ENCODE measurements at places on chromosomes 13 and 19. TPM values are rescaled to one million over a fixed set of nuclear protein-coding genes. Genes with fewer than 3 reads are reported as not detected.

- no peak overlapping the region for H3K27ac ChIP-seq
- no peak for DNase-seq
- peaks cover 46% of the 10 kb centered on the region for H3K4me1 ChIP-seq
- H3K27me3 ChIP-seq, result no peaks in the 10 kb centered on the region
Measured at GRCh38 chr19:44725251-44725650, 23.3 kb upstream of the BCL3 start.

FAM187B gene
- polyA plus RNA-seq, result not detected

- H3K36me3 ChIP-seq, result no peaks in the 10 kb centered on the region
- no peak overlapping the region for H3K4me3 ChIP-seq
- DNase-seq, result no peak
- H3K27me3 ChIP-seq, result no peaks in the 10 kb centered on the region
Measured at GRCh38 chr13:99392470-99393135, 85.4 kb upstream of the GPR183 start.

GRCh38 chr13:34634448-34634847, 307.6 kb upstream of the NBEA start:
- no peaks in the 10 kb centered on the region for H3K4me1 ChIP-seq
- no peak overlapping the region for H3K4me3 ChIP-seq
- no peaks in the 10 kb centered on the region for H3K36me3 ChIP-seq
- no peak overlapping the region for H3K27ac ChIP-seq
- no peak for DNase-seq

- no peak for DNase-seq
- no peak overlapping the region for H3K27ac ChIP-seq
- no peaks in the 10 kb centered on the region for H3K4me1 ChIP-seq
- H3K4me3 ChIP-seq, result no peak overlapping the region
Measured at GRCh38 chr19:32415246-32415645, 9.7 kb downstream of the DPY19L3 start.

- H3K4me1 ChIP-seq, result peaks cover 23% of the 10 kb centered on the region
- peak within 1 kb of the TSS; percentile 46 for H3K4me3 ChIP-seq
- DNase-seq, result peak; percentile 23
- H3K36me3 ChIP-seq, result no peaks in the 10 kb centered on the region
- H3K27me3 ChIP-seq, result peaks cover 73% of the 10 kb centered on the region
- no peak within 1 kb of the TSS for H3K27ac ChIP-seq
Measured at GRCh38 chr13:33016414-33017322, at the start of gene KL. TSS of gene KL (plus strand) at chr13:33016423. CDS start at chr13:33016441, 18 bp downstream.

- H3K4me1 ChIP-seq, result peaks cover 10% of the 10 kb centered on the region
- no peaks in the 10 kb centered on the region for H3K36me3 ChIP-seq
- no peak overlapping the region for H3K4me3 ChIP-seq
- DNase-seq, result no peak
- peaks cover 11% of the 10 kb centered on the region for H3K27me3 ChIP-seq
- H3K27ac ChIP-seq, result no peak overlapping the region
Measured at GRCh38 chr19:29662604-29663404, 2.5 kb upstream of the PLEKHF1 start.

SMIM44 gene
- polyA plus RNA-seq, result not detected

DNA sequence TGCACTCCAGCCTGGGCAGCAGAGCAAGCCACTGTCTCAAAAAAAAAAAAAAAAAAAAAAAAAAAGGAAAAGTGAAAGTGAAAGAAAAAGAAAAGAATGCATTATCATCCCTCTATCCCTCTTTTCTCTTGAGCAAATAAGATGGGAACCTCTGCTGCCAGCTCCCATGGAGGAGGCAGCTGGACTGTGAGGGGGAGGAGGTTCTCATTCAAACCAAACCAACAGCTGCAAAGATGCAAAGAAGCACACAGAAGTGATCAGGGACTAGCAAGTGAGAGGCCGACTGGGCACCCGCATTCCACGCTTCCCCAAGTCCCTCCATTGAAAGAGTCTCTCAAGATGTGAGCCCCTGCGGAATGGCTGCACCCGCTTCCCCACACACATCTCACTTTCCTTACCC, 63.5 kb downstream of the TSHZ3 start:
- H3K27me3 ChIP-seq, result no peaks in the 10 kb centered on the region
- no peak overlapping the region for H3K27ac ChIP-seq
- peaks cover 9% of the 10 kb centered on the region for H3K4me1 ChIP-seq
- DNase-seq, result no peak
- peaks cover 6% of the 10 kb centered on the region for H3K36me3 ChIP-seq
- no peak overlapping the region for H3K4me3 ChIP-seq

- H3K4me1 ChIP-seq, result peaks cover 11% of the 10 kb centered on the region
- no peak for DNase-seq
- H3K27me3 ChIP-seq, result peaks cover 9% of the 10 kb centered on the region
- no peak overlapping the region for H3K27ac ChIP-seq
Measured at GRCh38 chr19:49887665-49888509, 8.8 kb downstream of the IL4I1 start.

CEACAM1 gene
- polyA plus RNA-seq, result 0.09 TPM

MIA gene
- polyA plus RNA-seq, result not detected

DNA sequence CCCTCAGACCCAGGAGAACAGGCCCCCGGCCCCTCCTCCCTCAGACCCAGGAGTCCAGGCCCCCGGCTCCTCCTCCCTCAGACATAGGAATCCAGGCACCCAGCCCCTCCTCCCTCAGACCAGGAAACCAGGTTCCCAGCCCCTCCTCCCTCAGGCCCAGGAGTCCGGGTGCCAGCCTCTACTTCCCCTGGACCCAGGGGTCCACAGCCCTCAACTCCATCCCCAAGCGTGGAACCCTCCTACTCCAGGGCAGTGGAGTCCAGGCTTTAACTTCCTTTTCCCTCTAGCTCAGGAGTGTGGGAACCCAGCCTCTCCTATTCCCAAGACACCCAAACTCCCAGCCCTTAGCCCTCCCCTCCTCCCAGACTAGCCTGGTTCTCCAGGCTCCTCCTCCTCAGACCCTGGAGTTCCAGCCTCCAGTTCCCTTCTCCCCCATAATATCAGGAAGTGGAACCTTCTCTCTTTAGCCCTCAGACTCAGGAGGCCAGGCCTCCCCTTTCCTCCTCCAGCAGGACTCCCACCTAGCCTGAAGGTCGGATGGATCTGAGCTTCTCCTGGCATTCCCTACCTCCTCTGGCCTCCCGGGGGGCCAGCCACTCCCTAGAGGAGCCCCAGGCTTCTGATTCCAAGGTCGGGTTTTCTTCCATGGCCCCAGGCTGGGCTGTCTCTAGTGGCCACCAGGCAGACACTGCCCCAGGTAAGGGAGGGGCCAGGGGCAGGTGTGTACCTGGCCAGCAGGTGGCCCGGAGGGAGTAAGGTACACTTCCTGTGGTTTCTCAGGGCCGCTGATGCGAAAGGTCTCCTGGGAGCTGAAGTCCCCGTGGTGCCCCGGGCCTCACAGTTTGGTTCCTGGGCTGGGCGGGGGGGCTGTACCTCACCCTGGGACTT, at the start of gene TMC4:
Gene TMC4, minus strand, starts transcription at position 690 of the 888 bp plus-strand sequence. Its CDS starts 43 bp downstream, at position 647.
- no peak within 1 kb of the TSS for H3K27ac ChIP-seq
- no peak within 1 kb of the TSS for H3K4me3 ChIP-seq
- peaks cover 21% of the 10 kb centered on the region for H3K4me1 ChIP-seq

GRCh38 chr13:40271271-40271885, 395.1 kb downstream of the FOXO1 start:
- H3K4me1 ChIP-seq, result no peaks in the 10 kb centered on the region
- H3K27me3 ChIP-seq, result no peaks in the 10 kb centered on the region
- no peak overlapping the region for H3K27ac ChIP-seq
- H3K4me3 ChIP-seq, result no peak overlapping the region

GRCh38 chr19:5479958-5480357, 24.7 kb downstream of the ZNRF4 start:
- peaks cover 6% of the 10 kb centered on the region for H3K27me3 ChIP-seq
- H3K4me3 ChIP-seq, result no peak overlapping the region
- no peak overlapping the region for H3K27ac ChIP-seq
- H3K36me3 ChIP-seq, result no peaks in the 10 kb centered on the region
- no peaks in the 10 kb centered on the region for H3K4me1 ChIP-seq

DNA sequence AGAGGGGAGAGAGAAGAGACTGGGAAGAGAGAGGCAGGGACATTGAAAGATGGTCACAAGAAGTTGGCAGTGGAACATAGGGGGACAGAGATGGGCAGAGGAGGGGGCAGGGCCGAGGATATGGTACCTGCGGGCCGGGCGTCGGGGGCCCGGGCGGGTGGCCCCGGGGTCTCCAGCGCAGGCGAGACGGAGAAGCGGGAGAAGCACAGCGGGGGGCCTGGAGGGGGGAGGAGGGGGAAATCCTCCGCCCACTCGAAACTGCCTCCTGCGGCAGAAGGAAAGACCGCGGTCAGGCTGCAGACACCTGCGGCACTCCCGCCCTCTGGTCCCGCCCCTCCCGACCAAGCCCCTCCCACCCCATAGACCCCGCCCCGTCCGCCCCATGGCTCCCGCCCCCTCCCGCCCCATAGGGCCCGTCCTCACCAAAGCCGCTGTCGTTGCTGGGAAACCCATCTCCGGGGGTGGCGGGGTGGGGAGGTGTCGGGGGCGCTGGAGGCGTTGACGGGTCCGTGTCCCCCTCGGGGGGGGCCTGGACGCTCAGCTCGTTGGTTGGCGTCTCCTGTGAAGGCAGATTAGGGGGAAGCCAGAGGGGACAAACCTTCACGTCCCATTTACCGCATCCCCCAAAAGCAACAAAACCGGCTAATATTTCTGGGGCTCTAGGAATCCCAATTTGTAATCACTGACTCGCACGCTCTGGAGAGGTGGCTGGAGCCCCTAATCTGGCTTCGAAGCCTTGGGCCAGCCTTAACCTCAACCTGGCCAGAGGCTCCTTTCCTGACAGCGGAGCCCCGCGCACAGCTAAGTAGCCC, 20.4 kb downstream of the LMTK3 start:
- H3K27ac ChIP-seq, result no peak overlapping the region
- H3K36me3 ChIP-seq, result no peaks in the 10 kb centered on the region
- no peak overlapping the region for H3K4me3 ChIP-seq
- DNase-seq, result no peak
- peaks cover 36% of the 10 kb centered on the region for H3K4me1 ChIP-seq
